Stimulated activated CD4-positive, alpha-beta T cell treated with anti-CD3 and anti-CD28 coated beads, Interleukin-15, amount 100 ng/mL, for 1 hour (primary cell): ENCODE measurements at places on chromosomes 12 and 14.

- DNase-seq = no peak
These were observed 174.2 kb upstream of the E2F7 start for GRCh38 chr12:77239617-77240016.

GRCh38 chr14:23639048-23639890 lies 3.1 kb downstream of the DHRS2 start:
- no peak for DNase-seq

DNA sequence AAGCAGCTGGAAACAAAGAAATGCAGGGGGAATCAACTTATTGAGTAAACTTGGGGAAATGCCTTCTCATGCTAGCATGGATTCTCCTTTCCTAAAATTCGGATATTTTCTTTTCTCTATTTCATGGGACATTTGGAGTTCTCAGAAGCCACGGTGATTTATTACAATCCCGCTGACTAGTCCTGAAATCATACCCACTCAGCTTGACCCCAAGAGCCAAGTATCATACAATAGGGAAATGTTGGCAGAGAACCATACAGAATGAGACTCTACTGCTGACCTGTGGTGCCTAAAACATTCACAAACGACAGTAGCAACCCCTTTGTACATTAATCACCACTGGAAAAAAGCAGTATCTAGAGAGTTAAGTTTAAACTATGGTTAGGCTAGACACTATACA lies 112.4 kb downstream of the KICS2 start:
- DNase-seq = no peak

GRCh38 chr14:57865403-57866198 lies at the start of gene SLC35F4:
SLC35F4 (minus strand) TSS chr14:57866092.
- no peak for DNase-seq

GRCh38 chr12:13853471-13853870 lies 127.9 kb downstream of the GRIN2B start:
- no peak for DNase-seq

GRCh38 chr12:32089156-32089555 lies 17.5 kb upstream of the BICD1 start:
- DNase-seq = no peak

DNA sequence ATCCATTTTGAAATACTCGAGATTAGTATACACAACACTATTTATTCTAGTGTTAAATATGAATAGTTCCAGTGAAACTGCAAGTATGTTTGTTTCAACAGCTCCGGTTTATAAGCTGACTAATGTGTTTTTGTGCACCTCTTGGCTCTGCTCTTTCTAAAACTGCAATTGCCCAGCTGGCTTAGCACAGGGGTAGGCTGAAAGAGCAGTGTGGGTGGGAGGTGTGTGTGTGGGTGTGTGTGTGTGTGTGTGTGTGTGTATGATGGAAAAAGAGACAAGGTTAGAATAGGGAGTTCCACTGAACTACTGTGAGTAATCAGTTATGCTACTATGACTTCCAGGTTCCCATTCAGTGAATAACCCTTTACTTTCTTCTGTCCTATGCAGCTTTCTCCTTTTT lies 37.8 kb upstream of the DDHD1 start:
- DNase-seq = peak; percentile 48

DNA sequence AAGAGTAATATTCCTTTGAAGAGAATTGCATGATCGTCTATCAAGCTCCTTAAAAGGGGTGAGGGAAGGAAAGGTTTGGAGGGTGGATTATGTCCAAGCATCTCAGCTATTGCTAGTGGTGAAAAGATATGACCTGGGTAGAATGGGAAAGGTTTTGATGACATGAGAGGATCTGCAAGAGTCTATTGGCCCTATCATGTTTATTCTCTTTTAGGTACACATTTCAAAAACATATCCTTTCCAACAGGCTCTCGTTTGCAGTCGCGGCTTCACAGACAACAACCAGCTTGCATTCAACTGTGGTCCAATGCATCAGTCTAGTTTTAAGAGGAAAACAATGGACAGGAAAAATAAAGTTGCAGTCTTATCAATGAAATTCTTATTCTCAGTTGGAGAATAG lies 17.1 kb downstream of the FOXG1 start:
- DNase-seq = no peak

DNA sequence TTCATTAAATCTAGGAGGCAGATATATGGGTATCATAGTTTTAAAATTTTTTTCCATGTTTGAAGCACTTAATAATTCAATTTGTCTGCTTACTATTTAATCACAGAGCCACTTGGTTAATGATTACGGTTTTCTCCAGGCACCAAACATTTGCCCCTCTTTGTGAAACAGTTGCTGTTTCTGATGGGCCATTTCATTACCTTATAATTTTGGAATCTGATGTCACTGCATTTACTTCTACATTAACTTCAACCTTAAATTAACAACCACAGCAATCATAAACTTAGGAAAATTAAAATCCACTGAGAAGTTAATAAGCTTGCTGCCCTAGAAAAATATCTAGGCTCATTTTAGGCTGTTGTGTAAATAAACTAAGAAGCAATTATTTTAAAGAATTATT lies 17.0 kb downstream of the TMCC3 start:
- no peak for DNase-seq

DNA sequence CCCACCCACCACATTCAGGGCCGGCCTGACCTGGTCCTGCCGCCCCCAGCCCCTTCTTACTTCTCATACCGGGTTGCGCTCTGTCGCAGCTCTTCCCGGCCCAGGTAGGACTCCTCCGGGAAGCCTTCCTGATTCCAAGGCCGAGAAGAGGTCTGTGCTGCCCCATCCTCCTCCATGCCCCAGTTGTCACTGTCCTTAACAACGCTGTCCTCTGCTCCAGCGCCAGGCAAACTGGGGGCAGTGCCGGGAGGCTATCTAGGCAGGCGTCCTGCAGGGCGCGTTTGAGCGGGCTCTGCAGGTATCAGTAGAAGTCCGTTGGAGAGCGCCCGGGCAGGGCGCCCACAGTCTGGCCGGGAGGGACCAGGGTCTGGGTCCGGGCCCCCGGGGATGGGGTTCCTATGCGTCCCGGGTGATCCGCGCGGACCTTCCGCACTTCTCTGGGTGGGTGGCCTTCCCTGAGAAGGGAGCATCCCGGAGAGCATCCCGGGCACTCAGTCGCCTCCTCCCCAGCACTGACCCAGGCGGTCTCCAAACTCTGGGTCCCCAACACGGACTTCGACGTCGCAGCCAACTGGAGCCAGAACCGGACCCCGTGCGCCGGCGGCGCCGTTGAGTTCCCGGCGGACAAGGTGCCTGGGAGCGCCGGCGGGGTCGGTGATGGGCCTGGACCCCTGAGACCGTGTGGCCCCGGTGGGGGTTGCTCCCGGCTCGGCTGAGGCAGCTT lies 900 bp downstream of the AMN start:
- no peak for DNase-seq

- DNase-seq = no peak
These were observed 596.1 kb downstream of the VRK1 start for GRCh38 chr14:97393244-97393643.

GRCh38 chr14:68626386-68626785 lies 166.5 kb downstream of the ZFP36L1 start:
- no peak for DNase-seq

DNA sequence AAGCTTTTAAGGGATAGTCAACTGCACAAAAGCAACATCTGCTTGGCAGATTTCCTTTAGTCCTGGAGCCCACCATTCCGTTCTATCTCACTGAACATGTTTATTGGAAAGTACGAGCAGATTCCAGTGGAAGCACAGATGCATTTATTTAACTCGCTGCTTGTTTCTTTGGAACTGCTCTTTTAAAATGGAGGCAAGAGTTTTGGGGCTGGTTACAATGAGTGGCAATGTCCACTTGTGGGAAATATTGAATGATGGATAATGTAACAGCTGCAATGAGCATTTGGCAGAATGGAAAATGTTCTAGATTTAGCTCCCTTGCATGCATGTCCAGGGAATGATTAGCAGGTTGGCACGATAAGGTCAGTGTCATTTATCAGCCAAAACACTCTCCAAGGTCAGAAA lies 163.0 kb downstream of the ATP23 start:
- DNase-seq = no peak

DNA sequence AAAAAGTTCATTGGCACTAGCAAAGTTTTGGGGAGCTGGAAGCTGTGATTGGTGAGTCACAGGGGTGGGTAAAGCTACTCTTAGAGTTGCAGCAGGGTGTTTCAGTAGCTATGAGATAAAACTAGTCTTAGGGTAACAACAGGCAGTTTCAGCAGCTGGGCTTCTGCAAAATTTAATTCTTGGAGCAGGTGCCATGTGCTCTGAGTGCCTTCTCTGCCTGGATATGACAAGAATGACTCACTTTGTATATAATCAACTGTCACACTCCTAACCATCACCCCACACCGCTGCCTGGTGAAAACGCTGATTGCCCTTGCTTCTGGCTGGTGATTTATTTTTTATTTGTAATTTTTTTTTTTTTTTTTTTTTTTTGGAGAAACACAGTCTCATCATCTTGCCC lies 10.5 kb upstream of the PLBD2 start:
- no peak for DNase-seq

GRCh38 chr14:59254146-59254910 lies 65.9 kb downstream of the DAAM1 start:
- DNase-seq = no peak

DNA sequence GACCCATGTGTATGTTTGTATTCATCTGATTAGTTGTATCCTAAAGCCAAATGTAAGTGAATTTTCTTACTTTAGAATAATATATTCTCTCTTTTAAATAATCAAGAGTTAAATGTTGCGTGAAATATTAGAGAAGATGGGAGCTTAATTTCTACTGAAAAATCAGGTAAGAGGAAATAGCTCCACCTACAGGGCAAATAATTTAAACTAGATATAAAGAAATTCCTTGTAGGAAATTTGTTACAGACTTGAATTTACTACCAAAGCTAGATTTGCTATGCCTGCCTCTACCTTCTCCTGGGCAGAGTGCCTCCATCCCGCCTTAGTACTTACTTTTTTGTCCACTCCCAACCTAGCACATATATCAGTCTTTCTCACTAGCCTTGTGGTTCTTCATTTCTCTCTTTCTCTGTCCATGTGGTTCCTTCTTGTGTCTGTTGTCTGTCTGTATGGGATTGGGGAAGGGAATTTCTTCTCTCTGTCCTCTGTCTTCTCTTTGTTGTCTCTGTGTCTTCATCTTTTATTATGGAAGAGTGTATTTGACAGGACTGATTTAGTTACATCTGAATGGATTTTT lies 44.7 kb downstream of the PALS1 start:
- no peak for DNase-seq

- DNase-seq = no peak
These were observed 227.5 kb upstream of the LMO3 start for GRCh38 chr12:16833376-16834015.

- no peak for DNase-seq
These were observed 337.6 kb upstream of the CLEC14A start for GRCh38 chr14:38593476-38593875.

GRCh38 chr12:6230321-6231110 lies 30.3 kb downstream of the CD9 start:
- peak; percentile 34 for DNase-seq

DNA sequence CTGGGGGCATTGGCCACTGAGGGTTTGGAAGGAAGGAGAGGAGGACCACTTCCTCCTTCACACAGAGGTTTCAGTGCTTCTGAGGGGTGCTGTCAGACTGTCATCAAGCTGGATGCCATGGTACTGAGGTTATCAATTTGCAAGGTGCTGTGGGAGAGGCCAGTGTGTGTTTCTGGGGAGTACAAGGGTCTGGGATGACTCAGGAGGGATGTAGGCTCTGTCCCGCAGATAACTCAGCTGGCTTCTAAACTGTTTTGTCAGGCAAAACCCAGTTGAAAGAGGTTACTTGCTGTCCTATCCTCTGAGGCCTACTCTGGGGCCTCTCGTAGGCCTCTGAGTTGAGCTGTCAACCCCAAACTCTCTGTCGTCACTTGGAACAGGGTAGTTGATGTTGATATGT lies 22.8 kb downstream of the ADCK1 start:
- no peak for DNase-seq

DNA sequence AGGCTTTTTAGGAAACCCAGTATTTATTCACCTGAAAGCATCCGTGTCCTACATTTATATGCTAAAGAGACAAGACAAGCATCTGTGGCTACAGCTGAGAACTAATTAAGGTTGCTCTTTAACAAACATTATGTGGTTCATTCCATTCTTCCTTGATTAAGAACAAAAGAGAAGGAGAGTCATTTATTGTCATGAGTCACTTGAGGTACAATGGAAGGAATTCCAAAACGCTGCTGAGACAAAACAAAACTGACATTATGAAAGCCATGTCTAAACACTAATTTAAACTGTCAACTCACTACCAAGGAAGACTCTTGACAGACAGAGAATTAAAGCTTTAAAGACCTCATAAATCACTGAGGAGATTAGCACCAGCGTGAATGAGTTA lies 214.4 kb downstream of the BMP4 start:
- no peak for DNase-seq

GRCh38 chr12:19575337-19576243 lies 136.3 kb downstream of the AEBP2 start:
- DNase-seq = no peak

DNA sequence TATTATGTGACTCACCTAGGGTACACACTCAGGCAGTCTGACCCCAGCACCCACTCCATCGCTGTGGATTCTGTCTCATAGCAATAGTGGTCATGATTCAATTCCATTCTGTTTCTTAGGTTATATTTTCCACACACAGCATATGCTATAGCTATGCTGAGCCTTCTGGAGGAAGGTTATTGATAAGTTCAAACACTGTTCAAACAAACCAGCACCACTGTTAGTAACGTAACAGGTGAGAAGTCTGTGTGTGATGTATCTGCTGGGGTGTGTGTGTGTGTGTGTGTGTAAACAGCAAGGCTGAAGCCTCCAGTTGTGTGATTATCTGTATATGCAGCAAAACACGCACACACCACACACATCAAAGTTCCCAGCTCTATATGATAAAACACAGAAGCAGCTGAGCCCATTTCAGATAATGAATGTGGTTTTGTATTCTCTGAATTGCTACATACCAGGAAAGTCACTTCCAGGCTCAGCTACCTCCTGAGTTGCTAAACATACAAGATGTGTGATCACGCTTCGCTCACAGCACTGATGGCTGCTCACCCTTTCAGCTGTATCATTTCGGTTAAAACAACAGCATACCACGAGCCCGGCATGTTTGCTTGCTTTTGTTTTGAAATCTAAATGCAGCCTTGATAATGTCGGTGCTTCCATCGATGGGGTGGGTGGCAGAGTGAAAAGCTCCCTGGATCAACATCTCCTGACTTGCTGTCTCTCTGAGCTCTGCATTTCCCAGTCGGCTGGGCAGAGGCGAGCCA lies 6.8 kb upstream of the SYNE3 start:
- DNase-seq = no peak

DNA sequence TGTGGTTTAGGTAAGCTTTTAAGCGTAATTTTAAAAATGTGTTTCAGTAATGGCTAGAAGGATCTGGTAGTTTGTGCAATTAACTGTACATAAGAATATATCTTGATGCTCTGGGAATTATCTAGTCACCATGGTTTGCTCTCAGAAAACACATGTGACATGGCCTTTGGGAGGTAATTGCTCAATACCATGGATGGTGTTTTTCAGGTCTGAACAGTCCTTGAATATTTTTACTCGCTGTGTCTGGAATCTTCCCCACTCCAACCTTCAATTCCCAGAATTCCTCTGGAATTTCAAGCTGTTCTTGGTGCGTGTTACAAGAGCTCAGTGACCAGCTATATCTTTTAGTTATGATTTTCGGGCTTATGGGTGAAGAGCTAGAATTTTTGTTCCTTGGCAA lies 85.3 kb downstream of the DAAM1 start:
- no peak for DNase-seq
